ENCODE measurements at places on chromosomes 16 and 17.

DNA sequence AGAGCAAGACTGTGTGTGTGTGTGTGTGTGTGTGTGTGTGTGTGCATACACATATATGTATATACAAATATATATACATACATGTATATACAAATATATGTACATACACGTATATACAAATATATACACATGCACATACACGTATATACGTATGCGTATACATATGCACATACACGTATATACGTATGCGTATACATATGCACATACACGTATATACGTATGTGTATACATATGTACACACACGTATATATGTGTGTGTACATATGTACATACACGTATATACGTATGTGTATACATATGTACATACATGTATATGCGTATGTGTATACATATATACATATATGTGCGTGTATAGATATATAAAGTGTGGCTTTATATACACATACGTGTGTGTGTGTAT is 31.4 kb downstream of the SPHK1 start:
- DNase-seq, result no peak

DNA sequence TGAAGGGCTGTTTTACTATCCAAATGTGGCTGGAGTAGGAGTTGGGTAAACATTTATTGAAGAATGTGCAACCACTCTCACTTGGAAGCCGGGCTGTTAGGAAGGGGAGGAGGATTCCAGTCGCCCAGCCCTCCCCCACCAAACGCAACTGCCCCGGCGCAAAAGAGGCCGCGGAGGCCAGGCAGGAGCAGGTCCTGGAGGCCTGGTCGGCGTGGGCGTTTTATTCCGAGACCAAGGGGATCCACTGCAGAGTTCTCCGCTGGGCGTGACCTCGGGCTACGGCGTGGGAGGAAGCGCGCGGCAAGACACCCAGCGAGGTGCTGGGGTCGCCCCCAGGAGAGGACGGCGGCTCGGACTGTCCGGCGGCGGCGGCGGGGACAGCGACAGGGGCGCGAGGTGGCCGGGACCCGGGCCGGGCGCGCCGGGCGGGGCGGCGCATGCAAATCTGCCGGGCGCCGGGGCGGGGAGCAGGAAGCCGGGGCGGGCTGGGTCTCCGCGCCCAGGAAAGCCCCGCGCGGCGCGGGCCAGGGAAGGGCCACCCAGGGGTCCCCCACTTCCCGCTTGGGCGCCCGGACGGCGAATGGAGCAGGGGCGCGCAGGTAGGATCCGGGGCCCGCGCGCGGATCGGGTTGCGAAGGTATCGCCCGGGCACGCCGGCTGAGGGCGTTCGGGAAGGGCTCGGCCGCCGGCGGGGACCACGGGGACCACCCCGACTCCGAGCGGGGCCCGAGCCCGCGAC is at the start of gene IL4R:
TSS of gene IL4R (plus strand) at position 553 of the 739 bp plus-strand sequence. CDS start 26,230 bp downstream, outside the sequence.
- DNase-seq, result no peak

DNA sequence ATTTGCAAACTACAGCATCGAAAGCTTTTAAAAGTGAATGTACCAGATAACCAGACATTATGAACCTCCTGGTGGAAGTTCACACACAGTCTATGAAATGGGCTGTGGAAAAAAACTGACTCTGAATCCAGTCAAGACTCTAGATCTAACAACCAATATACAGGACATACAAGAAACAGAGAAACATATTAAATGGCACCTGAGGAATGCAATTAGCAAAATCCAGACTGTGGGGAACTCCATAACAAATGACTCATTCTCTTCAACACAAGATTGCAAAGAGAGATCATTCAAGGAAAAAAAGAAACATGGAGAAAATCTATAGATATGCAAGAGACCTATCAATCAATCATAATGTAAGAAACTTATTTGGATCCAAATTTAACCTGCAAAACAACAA is 119.0 kb downstream of the MYO1D start:
- no peak for DNase-seq

DNA sequence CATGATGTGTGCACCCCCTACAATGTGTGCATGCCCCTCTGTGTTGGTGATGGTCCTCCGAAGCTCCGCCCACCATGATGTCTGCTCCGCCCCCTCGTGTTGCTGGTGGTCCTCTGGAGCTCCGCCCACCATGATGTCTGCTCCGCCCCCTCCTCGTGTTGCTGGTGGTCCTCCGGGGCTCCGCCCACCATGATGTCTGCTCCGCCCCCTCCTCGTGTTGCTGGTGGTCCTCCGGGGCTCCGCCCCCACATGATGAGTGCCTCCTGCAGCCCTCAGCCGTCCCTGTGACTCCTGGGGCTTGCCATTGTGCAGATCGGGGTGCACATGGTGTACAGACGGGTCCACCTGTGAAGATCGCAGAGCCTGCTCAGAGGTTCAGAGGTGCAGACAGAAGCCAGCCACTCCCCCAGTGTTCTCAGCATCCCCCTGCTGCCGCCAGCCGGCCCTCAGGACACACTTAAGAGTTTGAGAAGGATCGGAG is 129.1 kb upstream of the CHMP6 start:
- no peak for DNase-seq

DNA sequence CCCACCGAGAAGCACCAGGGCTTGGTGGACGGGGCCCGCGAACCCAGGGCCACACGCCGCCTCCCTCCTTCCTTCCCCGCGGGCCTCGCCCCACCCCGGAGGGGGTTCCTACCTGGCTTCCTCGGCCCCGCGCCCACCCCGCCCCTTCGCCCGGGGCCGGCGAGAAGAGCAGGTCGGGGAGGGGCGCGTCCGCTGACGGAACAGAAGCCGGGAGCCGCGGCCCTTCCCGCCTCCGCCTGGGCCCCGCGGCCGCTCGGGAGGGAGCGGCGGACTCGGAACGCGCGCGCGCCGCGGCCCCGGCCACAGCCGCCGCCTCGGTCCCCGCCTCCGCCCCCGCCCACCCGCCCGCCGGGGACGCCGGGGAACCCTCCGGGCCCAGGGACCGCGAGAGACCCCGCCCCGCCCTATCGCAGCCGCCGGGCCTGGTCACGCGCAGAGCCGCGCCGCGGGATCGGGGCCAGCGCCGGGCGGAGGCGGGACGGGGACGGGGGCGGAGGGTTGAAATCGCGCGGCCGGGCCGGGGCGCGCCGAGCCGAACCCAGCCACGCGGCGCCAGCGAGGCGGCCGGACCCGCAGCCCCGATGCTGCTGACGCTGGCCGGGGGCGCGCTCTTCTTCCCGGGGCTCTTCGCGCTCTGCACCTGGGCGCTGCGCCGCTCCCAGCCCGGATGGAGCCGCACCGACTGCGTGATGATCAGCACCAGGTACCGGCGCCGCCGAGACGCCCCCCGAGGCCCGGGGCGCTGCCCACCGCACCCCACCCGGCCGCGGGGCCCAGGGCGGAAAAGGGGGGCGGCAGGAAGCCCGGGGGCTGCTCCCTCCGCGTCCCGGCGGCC is at the start of gene TLCD3A:
TSS of gene TLCD3A (plus strand) at position 530 of the 835 bp plus-strand sequence. CDS start at position 582, 52 bp downstream.
- no peak for DNase-seq

DNA sequence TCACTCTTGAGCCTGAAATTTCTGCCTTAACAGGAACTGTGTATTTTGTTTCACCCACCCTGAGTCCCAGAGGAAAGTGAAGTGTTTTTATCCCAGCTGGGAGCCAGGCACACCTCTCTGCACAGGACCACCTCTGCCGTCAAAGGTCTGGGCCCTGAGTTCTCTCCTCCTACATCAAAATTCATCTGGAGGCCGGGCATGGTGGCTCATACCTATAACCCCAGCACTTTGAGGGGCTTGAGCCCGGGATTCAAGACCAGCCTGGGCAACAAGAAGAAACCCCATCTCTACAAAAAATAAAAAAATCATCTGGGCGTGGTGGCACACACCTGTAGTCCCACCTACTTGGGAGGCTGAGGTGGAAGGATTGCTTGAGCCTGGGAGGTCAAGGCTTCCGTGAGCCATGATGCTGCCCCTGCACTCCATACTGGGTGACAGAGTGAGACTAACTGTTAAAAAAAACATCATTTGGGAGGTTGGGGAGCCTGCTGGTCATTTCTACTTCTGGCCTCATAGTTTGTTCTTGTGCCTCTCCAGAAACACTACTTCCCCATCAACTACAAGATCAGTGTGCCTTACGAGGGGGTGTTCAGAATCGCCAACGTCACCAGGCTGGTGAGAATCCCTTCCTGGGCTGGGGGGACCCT is 9.8 kb downstream of the IL34 start:
- DNase-seq, result no peak

DNA sequence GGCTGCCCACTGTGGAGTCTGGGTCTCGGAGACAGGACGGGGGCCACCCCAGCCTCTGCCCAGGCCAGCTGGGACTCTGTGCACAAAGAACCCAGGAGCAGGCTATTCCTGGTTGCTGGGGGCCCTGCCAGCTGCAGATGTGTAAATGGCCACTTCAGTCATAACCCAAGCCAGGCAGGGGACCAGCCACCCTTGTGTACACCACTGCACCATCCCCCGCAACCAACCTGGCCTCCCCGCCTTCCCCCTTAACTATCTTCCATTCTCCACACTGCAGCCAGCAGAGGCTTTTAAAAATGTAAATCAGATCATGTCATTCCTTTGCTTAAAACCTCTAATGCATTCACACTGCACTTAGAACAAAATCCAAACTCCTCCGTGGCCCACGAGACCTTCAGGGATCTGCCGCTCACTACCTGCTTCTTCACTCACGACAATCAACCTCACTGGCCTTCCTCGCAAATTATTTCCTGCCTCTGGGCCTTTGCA is 28.3 kb downstream of the RTN4RL1 start:
- DNase-seq, result no peak
